NCI-H510A (cell line): ENCODE measurements at places on chromosomes 4 and X.

- no peak for DNase-seq
Measured at GRCh38 chr4:47275595-47275994, 187.9 kb downstream of the COMMD8 start.

- no peak for DNase-seq
Measured at GRCh38 chr4:38780833-38781484, 1.8 kb downstream of the TLR10 start.

- no peak for DNase-seq
Measured at GRCh38 chr4:105149771-105150170, 3.1 kb downstream of the TET2 start.

DNA sequence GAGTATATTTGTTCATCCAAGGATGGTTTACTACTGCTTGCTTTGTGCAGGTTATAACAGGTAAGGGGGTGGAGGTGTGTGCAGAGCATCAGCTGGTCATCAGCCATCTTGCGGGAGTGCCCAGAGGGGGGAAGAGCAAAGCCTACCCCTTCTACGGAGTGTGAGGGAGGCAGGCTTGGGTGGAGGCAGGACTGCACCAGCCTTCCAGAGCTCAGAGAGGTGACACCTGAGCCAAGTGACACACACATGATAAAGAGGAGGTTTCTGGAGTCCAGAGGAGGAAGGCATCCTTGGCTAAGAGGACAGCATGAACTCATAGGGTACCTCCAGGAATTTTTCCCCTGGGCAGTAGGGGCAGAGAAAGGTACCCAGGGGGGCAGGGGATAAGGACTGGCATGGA lies 126.6 kb downstream of the TBL1X start:
- DNase-seq, result no peak

- DNase-seq, result no peak
Measured at GRCh38 chrX:53321943-53322497, 40.6 kb upstream of the IQSEC2 start.
